ENCODE measurements at places on chromosomes 13 and 19.

- no peak for DNase-seq
Measured at GRCh38 chr19:52603558-52604207, 33.6 kb downstream of the ZNF701 start.

DNA sequence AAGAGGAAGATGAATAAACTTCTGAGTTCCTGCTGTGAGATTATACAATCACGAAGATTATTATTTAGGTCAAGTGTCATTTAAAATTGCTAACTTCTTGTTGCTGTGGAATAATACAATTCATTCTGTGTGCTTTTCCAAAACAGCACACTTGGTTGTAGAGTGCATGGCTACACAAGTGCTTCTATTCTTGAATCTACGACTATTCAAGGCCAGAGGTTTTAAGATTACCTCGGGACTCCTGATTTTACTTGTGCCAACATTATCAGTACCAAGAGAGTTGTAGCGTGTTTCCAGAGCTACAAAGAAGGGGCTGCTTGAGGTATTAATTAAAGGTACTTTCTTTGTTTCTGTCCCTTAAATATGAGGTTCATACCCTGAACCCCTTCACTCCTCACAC is 234.0 kb upstream of the PCDH9 start:
- DNase-seq = no peak

DNA sequence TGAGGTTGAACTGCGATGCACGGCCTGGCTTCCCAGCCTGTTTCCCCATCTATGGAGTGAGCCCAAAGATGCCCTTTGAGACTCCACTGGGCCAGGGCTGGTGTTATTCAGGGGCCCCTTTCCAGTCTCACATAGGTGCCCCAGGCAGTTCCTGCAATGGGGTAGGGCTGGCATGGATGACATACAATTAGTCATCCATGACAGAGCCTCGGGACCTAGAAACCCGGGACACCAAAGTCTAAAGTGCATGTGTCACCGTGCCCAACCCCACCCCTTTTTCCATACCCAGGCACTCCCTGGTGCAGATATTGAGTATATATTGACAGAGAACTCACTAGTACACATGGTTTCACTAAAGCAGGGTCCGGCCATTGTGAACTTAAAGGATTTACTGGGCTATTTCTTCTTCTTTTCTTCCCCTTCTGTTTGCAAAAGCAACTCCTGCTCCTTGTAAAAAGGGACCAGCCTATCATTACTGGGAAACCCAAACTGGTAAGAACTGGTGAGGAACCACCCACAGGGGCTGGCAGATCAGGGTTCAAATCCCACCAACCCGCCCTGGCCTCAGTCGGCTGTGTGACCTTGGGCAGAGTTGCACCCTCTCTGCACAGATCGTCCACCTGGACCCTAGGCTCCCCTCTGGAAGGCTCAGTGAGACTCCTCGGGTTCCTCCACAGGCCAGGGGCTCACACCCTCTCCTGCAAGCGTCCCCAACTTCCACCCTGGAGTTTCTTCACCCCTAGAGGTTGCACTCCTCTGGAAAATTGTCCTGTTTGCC is 2.7 kb downstream of the B3GNT3 start:
- DNase-seq = no peak

- no peak for DNase-seq
Measured at GRCh38 chr13:84662491-84662890, 780.2 kb upstream of the SLITRK1 start.

GRCh38 chr13:46015366-46015765 is 37.2 kb downstream of the ZC3H13 start:
- no peak for DNase-seq

DNA sequence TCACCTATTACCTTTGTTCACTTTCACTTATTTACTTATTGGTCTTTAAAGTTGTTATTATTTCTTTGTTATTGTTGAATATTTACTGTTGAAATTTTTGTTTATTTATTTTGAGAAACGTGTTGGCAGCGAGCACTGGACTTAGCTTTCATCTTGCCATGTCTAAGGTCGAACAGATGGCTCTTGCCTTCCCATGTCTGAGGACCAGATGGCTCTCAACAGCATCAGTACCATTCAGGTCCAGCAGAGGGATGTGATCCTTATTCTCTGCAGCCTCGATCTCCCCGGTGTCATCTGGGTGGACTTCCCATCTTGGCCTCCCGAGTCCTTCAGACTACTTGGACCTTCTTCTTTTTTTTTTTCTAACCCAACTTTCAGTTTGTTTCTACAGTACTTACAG is 1437.6 kb downstream of the UQCRFS1 start:
- no peak for DNase-seq
